Coronary artery (tissue), 2 donors: ENCODE measurements at places on chromosomes 7 and 10.

GRCh38 chr7:34354011-34354410, 304.0 kb upstream of the NPSR1 start:
- no peak for DNase-seq

- DNase-seq, result no peak
These were observed 182.1 kb downstream of the NEBL start for GRCh38 chr10:20714979-20715378.

DNA sequence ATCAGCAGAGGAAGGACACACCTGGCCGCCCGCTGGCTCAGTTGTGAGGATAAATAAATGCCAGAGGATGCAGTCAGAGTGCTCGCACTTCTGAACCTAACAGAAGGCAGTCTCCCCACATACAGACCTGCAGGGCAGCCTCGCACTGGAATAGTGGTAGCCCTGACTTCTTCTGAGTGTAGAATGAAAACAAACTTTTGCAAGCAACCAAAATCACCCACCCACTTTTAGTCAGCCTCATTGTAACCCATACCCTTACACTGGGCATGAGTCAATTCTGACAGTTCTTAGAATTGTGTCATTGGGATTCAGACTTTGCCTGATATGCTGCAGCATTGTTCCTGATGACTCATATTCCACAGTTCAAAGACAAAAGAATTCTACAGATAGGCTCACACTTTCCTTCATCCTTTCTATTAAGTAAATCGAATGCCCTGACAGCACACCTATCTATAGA, 167.0 kb upstream of the CDK1 start:
- no peak for DNase-seq

DNA sequence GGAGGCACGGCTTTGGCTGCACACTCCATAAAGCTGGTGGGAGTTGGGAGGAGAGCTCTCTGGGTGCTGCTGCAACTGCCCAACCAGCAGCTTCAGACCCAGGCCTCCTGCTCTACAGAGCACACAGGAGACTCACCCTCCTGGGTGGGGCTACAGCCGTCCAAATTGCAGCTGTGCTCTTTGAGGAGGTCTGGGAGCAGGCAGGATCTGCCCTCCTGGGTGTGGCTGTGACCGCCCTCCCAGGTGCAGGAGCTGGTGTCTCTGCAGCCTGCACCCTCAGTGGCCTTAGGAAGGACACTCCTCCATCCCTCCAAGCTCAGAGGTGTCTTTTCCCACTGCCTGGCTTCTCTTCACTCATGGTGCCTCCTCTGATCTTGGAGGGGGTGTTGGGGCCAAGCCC, 20.0 kb upstream of the PRF1 start:
- no peak for DNase-seq

GRCh38 chr7:157219154-157219553, 80.4 kb downstream of the UBE3C start:
- no peak for DNase-seq

DNA sequence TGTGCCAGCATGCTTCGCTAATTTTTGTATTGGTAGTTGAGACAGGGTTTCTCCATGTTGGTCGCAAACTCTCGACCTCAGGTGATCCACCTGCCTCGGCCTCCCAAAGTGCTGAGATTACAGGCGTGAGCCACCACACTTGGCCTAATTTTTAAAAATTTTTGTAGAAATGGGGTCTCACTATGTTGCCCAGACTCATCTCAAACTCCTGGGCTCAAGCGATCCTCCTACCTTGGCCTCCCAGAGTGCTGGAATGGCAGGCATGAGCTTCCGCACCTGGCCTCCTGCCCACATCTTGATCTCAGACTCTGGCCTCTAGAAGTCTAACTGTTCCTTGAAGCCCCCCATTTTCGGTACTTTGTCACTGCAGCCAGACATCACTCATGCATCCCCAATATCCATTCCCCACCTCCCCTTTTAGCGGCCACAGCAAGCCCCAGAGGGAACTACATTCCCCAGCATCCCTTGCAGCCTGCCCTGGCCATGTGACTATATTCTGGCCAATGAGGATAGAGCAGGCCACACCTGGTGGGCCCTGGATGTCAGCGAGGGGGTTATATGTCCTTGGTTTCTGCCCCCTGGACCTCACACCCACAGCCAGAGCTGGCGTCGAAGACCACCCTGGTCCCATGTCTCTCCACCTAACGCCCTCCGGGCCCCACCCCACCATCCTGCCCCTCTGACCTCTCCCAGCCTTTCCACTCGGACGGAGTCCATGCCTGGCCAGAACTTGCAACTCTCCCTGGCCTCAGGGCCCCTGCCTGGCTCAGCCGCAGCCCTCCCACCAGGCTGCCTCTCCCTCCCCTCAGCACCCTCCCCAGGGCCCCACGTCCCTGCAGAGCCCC, 33.8 kb downstream of the MICALL2 start:
- no peak for DNase-seq

- no peak for DNase-seq
These were observed 78.4 kb downstream of the NXPH1 start for GRCh38 chr7:8511855-8512254.

- DNase-seq, result no peak
These were observed 271.3 kb downstream of the STK31 start for GRCh38 chr7:23981314-23981713.

DNA sequence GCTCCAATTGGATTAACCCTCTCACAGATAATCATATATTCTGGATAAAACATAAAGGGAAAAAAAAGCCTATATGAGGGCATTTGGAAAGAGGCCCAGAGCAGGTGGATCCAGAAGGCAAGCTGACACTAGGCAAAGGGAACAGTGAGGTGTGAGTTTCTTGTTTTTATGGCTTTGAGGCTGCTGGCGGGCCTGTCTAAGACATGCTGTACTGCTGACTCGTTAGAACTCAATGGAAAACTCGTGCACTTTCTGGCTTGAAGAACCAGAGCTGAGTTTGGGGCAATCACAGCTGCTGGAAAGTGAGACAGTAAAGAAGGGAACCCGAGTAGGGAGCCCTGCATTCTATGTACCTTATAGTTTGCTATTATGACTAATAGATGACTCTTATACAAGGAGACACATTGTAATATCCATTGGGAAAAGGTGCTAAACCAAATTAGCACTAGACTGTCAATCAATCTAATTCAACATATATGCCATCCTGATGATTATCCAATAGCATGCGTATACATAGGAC, 637.1 kb downstream of the GATA3 start:
- no peak for DNase-seq

- DNase-seq, result no peak
These were observed 174.2 kb downstream of the PTN start for GRCh38 chr7:137169282-137169698.
